Mucosa of descending colon (tissue), 3 donors: ENCODE measurements at places on chromosomes 1 and 21. TPM values are rescaled to one million over a fixed set of nuclear protein-coding genes. Genes with fewer than 3 reads are reported as not detected.

The MARK1 gene
- 1.4 TPM for total RNA-seq

- DNase-seq = no peak
Observed at GRCh38 chr1:90132306-90132705, 137.4 kb downstream of the ZNF326 start.

- no peak for DNase-seq
Observed at GRCh38 chr1:219347376-219347775, 173.7 kb downstream of the LYPLAL1 start.

- no peak for DNase-seq
Observed at GRCh38 chr1:111647736-111648135, 28.1 kb downstream of the RAP1A start.
